NCI-H1694 (cell line): ENCODE measurements at places on chromosomes 16 and 17.

DNA sequence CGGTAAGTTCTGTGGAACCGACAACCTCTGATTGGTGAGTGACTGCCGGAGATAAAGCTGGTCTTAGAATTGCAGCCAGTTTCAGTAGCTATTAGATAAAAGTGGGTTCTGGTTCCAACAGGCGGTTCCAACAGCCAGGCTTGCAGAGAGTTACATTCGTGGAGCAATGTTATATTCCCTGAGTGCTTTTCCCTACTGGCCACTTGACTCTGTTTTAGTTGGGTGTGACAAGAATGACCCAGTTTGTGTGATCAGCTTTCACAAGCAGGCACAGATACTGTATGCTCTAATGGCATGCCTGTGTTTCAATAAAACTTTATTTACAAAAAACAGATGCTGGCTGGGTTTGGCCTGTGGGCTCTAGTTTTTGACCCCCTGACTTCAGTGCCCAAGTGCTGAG is 196.6 kb downstream of the SNX29 start:
- DNase-seq, result no peak

DNA sequence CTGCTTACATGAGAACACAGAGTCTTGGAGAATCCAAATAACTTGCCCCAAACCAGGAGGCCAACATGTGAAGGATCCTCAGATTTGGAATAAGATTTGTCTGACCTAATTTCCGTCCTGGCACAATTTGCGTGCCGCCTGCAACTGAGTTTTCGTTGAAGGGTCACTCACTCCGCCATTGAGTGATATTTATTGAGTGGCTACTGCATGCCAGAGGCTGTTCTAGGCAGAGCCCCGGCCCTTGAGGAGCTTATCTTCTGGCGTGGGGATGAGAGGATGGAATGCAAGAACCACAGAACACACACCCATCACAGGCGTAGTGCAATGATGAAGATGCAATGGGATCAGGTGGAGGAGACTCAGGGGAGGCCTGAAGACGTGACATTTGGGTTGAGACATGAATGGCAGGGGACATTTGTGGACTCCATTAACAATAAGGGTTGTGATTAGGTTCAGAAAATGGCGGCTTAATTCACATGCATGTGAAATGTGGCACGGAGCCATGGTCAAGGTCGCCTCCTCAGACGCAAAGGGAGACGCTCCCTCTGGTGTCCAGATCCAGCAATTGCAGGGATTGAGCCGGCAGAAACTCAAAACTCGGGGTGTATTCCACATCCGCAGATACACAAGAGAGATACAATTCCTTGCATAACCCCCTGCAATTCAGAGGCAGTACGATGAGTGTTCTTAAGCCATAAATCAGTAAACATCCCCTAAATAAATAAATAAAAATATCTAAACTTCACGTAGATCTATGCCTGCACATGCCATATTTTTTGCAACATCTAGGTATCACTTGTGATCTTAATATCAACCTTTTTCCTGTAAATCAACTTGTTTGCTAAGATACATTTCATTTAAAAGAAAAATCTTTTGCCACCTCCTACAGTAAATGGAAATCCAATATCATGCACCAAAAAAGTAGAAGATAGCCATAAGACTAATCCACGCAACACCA is 57.9 kb upstream of the CACNG4 start:
- peak; percentile 21 for DNase-seq

DNA sequence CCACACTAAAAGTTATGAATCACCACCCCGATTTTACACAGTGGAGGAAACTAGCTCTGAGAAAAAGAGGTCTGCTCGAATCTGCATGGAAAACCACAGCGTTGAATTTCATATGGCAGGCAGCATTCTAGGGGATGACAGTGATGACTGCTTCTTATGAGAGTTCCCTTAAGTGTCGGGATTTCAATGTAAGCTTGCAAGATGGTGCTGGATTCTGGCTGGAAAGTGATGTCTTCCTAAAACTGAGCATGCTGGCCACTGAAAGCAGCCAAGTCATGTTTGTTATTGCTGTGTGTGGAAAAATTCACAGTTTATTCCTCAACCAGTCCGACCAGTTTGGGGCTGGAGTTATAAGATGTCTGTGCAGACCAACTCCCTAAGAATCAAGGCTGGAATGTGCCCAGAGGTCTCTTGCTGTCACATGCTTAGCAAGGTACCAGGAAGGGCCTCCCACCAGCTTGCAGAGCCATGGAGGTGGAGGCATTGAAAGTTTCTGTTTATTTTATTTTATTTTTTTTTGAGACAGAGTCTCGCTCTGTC is 37.2 kb upstream of the GAN start:
- no peak for DNase-seq

DNA sequence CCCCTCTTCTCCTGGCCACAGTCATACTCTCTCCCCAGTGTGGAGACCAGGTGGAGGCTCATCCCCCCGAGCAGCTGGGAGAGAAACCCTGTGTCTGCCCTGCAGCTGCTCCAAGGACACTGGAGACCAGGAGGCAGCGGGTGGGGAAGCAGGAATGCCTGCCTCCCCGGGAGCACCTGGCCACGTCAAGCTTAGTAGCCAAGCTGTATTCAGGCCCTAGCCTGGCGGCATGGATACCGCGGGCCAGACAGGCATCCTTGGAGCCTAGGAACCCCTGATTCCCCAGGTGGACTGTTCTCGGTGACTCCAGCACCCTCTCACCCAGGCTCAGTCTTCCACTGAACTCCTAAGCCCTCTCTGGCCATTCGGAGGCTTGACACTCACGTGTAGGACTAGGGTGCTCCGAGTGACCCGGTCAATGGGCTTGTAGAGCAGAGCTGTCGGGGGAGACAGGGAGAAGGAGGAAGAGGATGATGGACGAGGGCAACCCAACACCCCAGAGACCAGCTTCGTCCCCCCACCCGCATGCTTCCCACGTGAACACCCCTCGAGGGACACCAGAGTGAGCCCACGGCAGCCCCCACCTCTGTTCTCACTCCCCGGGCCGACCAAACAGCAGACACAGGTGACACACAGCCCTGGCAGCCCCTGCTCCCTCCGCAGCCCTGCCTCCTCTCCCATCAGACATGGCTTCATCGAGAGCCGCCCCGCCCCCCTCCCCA is 76.5 kb downstream of the TIMM22 start:
- no peak for DNase-seq

DNA sequence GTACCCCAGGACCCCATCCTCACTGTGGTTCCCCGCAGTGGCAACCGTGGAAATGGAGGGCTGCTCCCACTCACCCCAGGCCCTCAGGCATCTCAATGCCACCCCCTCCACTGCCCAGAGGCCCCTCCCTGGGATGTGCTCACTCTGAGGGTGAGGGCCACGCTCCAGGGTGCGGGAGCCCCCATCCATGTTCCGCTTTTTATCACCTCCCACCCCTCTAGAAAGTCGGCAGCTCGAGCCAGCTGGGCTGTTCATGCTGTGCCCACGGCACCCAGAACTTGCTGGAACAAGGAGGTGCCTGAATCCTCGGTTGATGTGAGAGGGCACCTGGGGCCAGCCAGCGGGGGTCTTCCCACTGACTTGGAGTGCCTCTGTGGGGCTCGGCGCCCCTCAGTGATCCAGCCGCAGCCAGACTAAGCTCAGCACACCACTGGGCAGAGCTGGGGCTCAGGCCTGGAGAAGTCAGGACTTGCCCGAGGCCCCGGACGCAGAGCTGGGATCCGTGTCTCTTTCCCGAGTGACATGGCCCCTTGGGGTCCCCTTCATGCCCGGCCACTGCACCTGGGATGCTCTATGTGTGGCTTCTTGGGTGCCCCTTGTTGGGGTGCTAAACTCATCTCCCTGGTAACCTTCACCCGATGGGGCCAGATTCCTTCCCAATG is 143.1 kb upstream of the GSE1 start:
- no peak for DNase-seq

DNA sequence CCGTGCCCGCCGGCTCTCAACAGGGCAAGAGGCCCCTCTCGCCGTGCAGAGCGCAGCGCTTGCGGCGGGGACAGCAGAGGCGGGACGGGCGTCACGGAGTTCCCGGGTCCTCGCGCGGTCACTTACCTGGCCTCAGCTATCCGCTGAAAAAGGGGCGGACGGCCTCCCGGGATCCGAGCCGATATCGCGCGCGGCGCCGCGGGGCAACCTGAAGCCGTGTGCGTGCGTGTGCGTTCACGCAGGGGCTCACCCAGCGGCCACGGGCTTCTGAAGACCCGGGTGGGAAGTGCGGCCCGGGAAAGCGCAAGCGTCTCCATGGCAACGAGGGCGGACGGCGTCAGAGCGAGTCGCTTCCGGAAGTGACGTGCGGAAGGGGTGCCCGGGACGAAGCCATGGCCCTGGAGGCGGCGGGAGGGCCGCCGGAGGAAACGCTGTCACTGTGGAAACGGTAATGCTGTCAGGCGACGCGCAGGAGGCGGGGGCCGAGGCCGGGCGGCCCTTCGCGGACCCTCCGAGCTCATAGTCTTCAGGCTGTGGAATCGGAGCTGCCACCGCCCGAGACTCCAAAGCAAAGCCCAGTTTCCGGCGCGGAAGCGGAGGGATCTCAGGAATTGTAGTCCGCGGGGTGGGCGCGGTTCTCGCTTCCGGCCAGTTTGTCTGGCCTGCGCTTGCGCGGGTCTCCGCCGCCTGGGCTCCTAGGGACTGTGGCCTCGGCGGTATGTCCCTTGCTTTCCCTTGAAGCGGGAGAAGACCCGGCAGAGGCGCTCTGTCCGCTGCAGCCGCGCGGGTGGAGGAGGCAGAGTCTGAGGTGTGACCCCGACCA is at the start of gene ENDOV:
TSS of gene ENDOV (plus strand) at position 365 of the 823 bp plus-strand sequence. CDS start at position 393, 28 bp downstream.
- DNase-seq, result peak; percentile 87

DNA sequence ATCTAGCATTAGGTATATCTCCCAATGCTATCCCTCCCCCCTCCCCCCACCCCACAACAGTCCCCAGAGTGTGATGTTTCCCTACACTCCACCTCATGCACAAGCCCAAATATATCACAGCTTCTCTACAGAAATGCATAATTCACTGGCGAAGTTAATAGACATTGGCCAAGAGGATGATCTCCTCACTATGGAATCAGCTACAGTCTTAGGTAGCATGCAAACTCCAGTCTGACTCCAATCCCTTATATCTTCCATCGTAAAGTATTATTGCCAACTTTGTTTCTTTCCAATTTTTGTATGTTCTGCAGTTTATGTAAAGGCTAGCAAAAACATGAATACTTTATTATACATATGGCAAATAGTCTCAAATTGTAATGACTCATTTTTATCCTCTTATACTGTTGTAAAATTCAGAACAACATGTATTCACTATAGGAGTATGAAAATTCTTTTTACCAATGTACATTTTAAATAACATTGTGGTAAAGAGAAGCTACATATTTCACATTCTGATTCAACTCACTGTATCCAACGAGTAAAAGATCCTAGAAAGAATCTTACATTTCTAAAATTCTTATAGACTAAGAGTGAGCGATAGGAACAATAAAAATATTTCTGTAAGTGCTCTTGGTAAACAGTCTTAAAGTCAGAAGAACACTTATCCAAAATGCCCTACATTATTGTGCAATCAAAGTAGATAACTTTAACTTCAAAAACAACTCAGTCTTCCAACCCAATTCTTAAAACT is 871 bp downstream of the ABCA8 start:
- DNase-seq, result no peak

DNA sequence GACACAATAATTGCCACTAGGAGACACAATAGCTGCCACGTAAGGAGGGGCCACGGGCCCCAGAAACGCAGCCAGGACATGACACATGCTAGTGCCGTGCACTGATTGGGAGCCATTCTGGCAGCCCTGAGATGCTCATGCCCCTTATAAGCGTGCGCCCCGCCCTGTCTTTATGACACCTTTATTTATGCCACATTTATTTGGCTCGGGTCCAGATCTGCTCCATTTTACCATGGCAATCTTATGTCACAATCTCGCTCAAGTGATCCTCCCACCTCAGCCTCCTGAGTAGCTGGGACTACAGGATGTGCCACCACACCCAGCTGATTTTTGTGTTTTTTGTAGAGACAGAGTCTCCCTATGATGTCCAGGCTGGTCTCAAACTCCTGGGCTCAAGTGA is 43.8 kb upstream of the NF1 start:
- DNase-seq, result no peak

GRCh38 chr16:83722456-83723183 is 85.2 kb upstream of the HSBP1 start:
- no peak for DNase-seq

GRCh38 chr17:44903012-44903685 is 3.9 kb upstream of the EFTUD2 start:
- DNase-seq, result no peak

GRCh38 chr17:72101526-72101925 is 19.3 kb upstream of the SOX9 start:
- DNase-seq, result no peak

GRCh38 chr16:35180970-35181369 is 1721.6 kb downstream of the TP53TG3F start:
- no peak for DNase-seq

- no peak for DNase-seq
These were observed 204.2 kb upstream of the KCNJ16 start for GRCh38 chr17:69870751-69871199.

DNA sequence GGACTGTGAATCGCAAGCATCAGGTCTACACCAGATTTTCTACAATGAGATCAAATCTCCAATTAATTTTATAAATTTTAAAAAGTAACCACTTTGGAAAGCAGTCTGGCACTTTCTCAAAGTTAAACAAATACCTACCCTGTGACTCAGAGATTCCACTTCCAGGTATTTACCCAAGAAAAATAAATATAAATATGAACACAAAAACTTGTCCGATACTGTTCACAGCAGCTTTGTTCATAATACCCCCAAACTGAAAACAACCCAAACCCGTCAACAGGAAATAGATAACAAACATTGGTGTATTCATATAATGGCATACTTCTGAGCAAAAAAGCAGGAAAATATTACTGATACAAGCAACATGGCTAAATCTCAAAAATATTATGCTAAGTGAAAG is 12.1 kb downstream of the ZDHHC7 start:
- DNase-seq, result no peak

- DNase-seq, result no peak
These were observed 6.8 kb upstream of the ITGAD start for GRCh38 chr16:31386157-31386984.

DNA sequence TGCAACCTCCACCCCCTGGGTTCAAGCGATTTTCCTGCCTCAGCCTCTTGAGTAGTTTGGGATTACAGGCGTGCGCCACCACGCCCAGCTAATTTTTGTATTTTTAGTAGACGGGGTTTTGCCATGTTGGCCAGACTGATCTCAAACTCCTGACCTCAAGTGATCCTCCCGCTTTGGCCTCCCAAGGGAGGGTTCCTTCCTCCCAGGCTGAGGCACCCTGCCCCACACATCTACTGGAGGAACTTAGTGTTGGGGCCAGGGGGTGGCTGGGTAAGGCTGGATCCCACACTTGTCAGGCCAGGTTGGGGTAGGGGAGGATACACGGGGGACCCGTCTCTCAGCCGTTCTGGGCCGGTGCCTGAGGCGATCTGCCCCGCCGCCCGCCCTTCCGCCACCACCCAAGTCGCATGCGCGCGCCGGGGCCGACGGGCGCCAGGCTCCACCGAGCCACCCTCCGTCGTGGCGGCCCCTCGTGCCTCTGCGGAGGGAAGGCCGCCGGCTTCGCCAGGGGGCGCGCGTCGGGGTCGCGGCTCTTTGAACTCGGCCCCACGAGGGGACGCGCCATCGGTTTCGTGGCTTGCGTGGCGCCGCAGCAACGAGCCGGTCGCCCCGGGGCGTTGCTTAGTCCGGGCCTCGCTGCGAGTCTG is 15.9 kb downstream of the GRB7 start:
- DNase-seq, result no peak
